ENCODE measurements at places on chromosomes 7 and 10.
A peak's percentile ranks its signal among the peaks of the same experiment; 100 is the strongest.

DNA sequence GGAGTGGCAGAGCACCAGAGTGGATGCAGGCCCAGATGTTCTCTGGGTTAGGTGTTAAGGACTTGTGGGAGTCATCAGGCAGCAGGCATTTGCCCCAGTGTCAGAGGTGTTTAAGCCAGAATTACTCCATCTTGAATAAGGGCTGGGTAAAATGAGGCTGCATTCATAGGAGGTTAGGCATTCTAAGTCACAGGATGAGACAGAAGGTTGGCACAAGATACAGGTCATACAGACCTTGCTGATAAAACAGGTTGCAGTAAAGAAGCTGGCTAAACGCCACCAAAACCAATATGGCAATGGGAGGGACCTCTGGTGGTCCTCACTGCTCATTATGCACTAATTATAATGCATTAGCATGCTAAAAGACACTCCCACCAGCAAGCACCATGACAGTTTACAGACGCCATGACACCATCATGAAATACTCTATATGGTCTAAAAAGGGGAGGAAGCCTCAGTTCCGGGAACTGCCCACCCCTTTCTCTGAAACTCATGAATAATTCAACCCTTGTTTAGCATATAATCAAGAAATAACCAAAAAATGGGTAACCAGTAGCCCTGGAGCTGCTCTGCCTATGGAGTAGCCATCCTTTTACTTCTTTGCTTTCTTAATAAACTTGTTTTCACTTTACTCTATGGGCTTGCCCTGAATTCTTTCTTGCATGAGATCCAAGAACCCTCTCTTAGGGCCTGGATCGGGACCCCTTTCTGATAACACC, 882 bp upstream of the LRRC61 start:
- DNase-seq = no peak

GRCh38 chr10:95454940-95455339, 106.2 kb downstream of the SORBS1 start:
- no peak for DNase-seq

DNA sequence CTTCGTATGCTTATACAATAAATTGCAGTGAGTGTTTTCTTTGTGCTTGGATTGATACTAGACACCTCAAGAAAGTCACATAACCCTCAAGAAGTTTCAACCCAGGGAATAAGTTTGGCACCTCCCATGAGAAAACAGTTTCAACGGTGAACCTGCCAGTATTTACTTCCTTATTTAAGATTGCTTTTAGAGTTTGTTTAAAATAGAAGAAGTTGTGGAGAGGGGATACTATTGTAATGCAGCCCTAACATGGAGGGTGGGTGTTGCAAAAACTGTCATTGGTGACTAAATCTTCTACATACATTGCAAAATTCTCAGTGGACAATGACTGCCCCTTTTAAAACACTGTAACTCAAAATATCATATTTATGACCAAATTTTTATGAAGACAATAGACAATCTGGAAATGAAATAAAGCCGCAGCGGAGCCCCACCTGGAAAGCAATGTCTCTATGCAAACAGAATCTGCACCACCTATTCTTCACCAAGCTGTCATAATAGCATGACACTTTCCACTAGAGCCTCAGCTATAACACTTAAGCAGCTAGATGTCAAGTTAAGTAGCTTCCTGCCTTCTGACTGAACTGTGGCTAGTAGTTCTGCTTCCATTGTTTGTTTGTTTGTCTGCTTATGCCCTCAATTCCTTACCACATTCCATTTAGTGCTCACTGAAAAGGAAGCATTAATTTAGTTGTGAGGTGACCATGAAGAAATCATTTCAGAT, 98.2 kb downstream of the MDFIC start:
- DNase-seq = no peak

DNA sequence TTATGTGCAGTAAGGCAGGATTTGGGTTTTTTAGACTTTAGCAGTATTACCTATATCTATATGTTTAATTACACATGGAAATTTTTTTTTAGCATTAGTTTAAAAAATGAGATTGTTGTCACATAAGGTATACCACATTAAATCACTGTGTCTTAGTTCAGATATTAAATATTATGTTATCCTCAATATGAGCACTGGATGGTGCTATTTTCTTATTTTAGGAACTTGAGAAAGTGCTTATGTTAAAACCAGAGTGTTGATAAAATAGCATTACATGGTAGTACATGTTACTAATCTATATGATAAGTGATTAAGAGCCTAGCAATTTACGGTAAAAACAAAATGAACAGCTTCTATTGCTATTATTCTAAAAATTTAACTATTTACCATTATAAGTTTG, 28.8 kb downstream of the MIOS start:
- no peak for DNase-seq

DNA sequence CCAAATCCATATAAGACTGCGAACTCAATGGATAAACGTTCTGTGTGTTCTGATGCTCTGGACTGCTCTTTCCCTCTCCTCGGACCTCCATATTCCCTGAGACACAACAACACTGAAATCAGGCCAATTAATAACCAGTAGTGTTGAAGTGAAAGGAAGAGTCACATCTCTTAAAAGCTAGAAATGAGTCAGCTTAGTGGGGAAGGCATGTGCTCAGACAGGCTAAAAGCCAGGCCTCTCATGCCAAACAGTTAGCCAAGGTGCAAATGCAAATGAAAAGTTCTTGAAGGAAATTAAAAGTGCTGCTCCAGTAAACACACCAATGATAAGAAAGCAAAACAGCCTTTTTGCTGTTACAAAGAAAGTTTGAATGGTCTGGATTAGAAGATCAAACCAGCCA, 29.3 kb downstream of the TNS3 start:
- DNase-seq = no peak

- no peak for DNase-seq
Observed at GRCh38 chr7:98877692-98878364, 504 bp upstream of the TRRAP start.

DNA sequence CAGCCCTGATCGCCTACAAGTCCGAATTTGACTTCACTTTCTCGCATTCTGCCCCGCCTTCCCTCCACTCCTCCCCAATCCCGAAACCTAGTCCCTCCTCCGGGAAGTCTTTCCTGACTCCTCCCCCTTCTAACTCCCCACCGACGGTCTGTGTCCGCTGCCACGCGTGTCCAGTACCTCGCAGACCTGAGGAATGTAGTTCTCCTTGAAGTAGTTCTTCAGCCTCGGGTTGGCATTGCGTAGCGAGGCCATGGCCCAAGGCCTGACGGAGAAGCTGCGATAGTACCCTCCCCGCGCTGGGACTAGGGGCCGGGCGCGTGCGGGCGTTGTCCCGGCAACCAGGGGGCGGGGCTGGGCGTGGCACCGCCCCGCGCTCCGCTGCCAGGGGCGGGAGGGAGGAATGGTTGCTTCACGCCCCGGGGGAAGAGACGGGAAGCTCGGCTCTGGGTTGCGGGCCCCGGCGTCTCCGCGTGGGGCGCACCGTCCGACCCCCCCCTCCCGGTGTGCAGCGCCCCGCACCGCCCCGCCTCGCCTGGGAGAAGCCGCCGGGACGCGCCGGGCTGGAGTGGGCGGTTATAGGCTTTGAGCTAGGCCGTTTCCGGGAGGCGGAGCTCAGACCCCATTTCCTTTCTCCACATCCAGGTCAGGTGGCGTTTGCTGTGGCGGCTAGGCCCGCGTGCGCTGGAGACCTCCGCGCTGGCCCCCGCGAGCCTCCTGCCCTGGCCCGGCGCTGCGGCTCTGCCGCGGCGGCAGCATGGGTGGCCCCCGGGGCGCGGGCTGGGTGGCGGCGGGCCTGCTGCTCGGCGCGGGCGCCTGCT, at the start of the genes ARMC10 and FBXL13:
Gene ARMC10 (plus strand): TSS at position 622 of the 818 bp plus-strand sequence. CDS start 133 bp downstream, at position 755.
Gene FBXL13 (minus strand): TSS at position 278 of the 818 bp plus-strand sequence.
- DNase-seq = peak; percentile 93

DNA sequence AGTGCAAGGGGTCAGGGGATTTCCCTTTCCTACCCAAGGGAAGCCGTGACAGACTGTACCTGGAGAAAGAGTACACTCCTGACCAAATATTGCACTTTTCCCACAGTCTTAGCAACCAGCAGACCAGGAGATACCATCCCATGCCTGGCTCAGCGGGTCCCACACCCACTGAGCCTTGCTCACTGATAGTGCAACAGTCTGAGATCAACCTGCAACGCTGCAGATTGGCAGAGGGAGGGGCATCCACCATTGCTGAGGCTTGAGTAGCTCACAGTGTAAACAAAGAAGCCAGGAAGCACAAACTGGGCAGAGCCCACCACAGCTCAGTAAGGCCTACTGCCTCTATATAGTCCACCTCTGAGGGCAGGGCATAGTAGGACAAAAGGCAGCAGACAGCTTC, 53.9 kb downstream of the PIK3CG start:
- DNase-seq = no peak

GRCh38 chr7:100547872-100548271, 8.9 kb downstream of the AGFG2 start:
- no peak for DNase-seq

DNA sequence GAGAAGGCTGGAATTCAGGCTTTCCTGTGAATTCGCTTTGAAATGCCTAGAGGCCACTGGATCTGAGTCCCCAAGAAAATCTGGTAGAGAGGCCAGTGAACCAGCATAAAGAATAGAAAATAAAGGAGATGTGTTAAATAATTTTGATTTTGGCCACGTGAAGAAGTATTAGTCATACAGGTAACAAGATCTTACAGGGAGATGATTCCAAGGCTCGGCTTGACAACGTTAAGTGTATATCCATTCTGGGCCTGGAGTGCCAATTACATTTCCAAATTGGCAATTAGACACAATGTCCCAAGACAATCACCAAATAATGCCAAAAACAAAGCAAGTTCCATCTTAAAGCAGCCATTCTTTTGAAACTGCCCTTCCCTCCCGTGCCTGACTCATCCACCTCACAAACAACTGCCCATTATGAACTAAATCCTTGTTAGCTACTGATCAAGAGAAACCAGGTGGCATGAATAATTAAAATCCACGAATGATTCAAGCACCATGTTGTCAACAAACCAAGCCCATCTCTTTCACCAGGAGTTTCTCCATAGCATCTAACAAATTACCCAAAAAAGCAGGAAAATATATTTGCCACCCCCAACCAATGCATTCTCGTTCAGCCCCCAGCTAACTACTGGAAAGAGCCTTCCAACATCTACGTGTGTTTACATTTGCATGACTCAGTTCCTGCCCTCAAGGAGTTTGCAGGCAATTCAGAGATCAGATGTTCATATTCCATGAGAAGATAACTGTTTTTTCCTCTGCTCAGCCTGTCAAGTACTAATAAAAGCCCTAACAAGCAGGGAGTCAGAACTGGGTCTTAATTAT, 8.5 kb downstream of the KCNMA1 start:
- DNase-seq = no peak

DNA sequence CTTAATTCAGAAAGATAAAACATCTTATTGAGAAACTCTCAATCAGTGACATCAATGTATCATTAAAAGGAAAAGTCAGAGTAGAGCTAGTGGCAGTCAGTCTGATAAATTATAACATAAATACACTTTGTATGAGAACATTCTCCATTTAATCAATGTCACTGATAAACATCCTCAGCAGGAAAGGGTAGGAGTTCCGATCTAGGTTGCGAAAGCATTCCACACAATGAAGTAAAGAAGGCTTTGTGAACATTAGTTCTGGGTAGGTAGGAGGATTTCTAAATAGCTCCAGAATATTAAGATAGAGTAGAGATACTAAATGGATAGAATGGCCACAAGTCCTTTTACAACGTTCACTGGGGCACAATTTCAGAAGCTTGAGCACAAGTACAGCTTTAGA, 179.7 kb upstream of the MALRD1 start:
- DNase-seq = no peak

DNA sequence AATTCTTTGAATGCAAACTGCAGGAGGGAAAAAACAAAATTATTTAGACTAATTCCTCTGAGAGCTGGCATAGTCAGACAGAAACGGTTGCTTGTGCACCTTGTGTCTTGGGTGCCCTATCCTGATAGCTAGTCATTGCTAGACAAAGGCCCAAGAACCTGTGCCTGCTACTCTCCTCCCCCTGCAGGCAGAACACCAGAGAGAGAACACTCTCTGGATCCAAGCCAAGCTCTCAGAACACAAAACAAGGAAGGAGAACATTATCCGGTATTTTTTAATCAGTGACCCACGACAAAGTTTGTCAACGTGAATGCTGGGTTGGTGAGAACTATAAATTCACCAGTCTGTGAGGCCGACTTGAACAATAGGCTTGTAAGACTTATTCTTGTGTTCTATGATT, 18.8 kb upstream of the PPP1R9A start:
- no peak for DNase-seq

DNA sequence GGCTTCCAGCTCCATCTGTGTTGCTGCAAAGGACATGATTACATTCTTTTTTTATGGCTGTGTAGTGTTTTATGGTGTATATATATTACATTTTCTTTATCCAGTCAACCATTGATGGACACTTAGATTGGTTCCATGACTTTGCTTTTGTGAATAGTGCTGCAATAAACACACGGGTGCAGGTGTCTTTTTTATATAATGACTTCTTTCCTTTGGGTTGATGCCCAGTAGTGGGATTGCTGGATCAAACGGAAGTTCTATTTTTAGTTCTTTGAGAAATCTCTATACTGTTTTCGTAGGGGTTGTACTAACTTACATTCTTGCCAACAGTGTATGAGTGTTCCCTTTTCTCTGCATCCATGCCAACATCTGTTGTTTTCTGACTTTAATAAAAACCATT, 189.7 kb downstream of the ACTR3B start:
- DNase-seq = no peak

- DNase-seq = no peak
Observed at GRCh38 chr7:75652788-75653187, 86.0 kb downstream of the HIP1 start.

DNA sequence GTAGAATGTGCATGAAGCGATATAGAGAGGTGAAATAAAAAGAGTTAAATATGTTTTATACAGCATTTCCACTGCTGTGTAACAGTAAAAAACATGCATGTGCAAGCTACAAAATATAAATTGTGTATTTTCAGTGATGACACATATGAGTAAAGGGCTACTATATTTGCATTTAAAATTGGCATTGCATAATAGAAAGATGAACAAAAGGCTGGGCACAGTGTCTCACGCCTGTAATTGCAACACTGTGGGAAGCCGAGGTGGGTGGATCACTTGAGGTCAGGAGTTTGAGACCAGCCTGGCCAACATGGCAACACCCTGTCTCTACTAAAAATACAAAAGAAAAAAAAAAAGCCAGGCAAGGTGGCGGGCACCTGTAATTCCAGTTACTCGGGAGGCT, 79.8 kb upstream of the CCDC71L start:
- DNase-seq = no peak

DNA sequence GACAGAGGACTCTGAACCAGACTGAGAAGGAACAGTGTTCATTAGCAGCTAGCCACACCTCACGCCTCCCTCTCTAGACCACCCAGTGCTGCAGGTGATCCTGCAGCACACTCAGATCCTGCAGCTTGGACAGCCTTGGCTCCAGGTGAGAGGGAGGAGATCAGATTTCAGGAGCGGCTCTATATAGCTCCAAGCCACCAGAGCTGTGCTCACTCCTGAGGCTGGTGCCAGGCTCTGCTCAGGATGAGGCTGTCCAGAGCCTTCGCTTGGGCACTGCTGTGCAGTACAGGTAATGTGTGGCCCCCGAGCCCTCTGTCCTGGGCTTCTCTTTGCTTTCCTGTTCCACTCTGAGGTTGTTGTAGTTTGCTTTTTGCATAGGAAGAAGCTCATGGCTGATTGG, 42.4 kb downstream of the C10orf120 start:
- no peak for DNase-seq

GRCh38 chr7:42232275-42232674, 4.7 kb downstream of the GLI3 start:
- DNase-seq = no peak

- no peak for DNase-seq
Observed at GRCh38 chr10:66483966-66484365, 441.9 kb upstream of the LRRTM3 start.

- DNase-seq = no peak
Observed at GRCh38 chr10:90985321-90985933, 64.5 kb upstream of the ANKRD1 start.

- no peak for DNase-seq
Observed at GRCh38 chr10:113711142-113711541, 31.4 kb downstream of the CASP7 start.

GRCh38 chr7:37467002-37467401, 18.3 kb upstream of the ELMO1 start:
- no peak for DNase-seq
